ENCODE measurements at places on chromosomes 6 and 20.
A peak's percentile ranks its signal among the peaks of the same experiment; 100 is the strongest.

DNA sequence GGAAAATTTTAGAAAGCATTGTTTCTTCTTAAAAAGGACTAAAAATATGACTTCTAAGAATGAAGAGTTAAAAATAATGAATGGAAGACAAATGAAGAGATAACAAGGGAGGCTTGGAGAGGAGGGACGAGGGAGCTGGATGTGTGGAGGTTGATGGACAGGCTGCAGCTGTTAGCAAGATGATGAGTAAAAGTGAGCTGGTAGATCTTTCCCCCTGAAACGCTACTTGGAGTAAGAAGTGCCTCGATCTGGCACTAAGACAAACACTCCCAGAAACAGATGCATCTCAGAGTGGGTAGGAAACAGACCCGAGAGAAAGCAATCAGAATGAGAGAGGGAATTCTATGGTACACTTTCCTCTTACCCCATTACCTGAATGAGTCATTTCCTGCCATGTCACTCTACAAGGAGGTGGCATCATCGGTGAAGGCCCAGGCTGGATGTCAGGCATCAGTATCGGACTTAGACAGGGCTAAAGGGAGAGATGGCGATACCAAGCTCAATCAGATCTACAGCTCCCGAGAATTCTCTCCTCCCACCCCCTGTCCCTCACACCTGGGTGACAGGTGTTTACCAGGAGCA lies 154.1 kb upstream of the BMP2 start:
- no peak for DNase-seq

DNA sequence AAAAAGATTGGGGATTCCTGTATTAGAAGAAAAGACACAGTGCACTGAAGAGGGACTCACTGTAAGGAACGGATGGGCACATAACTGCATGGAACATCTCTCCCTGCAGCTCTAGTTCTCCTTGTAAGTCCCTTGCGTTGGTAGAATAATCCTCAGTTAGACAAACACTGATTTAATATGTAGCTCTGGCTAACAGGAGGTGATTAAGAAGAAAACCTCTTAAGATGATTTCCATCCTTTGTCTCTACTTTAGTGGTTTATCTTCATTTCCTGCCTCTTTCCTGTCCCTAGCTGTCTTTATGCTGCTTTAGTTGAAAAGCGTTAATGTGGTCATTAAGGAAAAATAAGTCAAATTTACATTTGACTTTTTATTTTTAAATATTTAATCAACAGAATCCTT lies 86.6 kb downstream of the SLC16A10 start:
- no peak for DNase-seq

DNA sequence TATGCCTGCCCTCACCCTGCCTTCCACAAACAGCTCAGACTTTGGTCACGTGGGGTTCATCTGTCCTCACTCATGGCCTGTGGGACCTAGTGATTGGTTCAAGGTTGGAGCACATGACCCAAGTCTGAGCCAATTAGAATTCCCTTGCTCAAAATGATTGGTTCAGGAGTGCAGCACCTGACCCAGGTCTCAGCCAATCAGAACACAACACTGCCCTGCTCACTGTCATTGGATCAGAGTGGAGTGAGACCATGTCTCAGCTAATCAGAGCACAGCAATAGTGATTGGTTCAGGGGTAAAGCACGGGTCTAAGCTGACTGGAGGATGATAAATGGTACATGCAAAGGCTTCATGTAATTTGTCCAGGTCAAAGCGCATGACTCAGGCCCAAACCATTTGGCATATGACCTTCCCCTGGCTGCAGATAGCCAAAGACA lies 102.2 kb downstream of the PREX1 start:
- peak; percentile 40 for DNase-seq

GRCh38 chr20:53087037-53087777 lies 115.0 kb downstream of the TSHZ2 start:
- no peak for DNase-seq

GRCh38 chr20:37305079-37305478 lies 15.6 kb downstream of the MANBAL start:
- DNase-seq, result no peak

GRCh38 chr6:54991761-54992330 lies 145.3 kb downstream of the FAM83B start:
- DNase-seq, result no peak

- DNase-seq, result no peak
These were observed 2.3 kb downstream of the PLAGL2 start for GRCh38 chr20:32205110-32205842.

GRCh38 chr6:73050706-73051105 lies 174.6 kb downstream of the KHDC1L start:
- DNase-seq, result no peak

DNA sequence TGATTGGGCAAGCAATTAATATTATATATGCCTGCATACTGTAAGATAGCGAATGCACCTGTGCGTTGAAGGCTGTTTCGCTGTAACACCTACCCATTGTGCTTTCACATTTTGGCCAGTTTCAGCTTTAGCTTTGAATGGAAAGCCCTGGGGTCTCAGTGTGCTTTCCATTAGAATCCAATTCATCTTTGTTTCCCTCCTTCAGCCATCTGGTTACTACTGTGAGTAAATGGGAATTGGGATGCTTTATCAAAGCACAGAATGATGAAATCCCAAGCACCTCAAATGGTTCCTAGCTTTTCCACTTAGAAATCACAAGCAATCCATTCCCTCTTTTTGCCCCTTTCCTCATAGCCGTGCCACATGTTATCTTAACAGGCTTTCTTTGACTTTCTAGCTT lies 127.1 kb downstream of the HDGFL1 start:
- no peak for DNase-seq

GRCh38 chr20:49460916-49461315 lies 21.6 kb downstream of the KCNB1 start:
- no peak for DNase-seq

Measured in EH (cell line).